ENCODE measurements at places on chromosomes 2 and 18.

DNA sequence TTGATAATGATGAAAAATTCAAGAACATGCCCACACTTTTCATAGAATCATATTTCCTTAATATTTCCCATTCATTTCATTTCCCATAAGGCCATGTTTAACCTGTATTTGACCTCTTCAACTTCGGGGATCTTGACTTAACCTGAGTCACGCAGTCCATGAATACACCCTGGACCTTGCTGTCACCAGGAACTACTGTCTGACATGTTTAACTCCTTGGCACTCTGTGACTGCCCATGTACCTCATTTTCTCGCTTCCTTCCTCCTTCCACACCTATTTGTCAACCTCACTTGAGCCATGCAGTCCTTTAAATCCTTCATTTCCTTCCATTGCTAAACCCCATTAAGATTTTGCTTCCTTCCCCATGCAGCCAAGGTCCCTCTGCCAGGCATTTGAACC, 16.3 kb downstream of the ABCB11 start:
- no peak for DNase-seq

- no peak for DNase-seq
Measured at GRCh38 chr2:197200051-197200761, 110.4 kb downstream of the ANKRD44 start.

GRCh38 chr2:218374795-218375194, 7.3 kb upstream of the SLC11A1 start:
- DNase-seq = no peak

DNA sequence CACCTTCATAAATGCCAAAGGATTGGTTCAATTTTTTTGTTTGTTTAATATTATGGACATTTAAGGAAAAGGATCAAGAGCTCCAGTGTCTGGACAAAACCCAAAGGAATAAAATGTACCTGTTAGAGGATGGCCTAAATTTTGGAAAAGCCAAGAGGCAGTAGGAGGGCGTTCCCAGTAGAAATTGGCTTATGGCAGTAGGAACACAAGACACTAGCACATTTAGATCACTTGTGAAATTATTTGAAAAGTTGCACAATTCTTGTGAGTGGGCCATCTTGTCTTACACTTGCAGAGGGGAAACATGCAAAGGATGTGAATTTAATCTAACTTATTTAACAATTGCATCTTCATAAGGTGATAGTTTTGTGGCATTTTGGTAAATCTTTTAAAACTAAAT, 3.2 kb downstream of the BZW1 start:
- DNase-seq = no peak

DNA sequence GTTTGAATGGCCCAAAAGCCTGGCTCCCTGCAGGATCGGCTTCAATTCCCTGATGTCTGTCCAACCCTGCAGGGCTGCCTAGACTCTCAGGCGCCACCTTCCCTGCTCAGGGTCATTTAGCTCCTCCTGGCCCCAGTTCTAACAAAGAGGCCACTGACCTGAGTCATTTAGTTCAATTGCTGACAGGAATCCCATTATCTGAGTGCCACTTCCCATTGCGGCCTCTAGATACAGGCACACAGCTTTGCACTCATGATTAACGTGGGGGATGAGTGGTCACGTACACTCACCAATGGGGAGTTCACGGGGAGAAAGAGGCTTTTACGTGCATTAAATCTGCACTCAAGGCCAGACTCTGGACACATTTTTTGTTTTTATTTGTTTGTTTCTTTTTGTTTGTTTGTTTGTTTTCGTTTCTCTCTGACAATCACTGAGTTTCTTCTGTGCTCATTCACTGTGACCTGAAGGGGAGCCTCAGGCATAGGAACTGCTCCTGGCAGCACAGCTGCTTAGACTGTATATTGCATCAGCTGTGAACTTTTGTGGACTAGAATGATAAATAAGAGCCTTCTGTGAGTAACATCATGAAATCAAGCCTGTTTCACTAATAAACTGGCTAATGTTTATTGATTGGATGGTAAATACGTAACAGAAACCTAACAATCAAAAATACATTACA, 118.9 kb upstream of the CTNNA2 start:
- no peak for DNase-seq

DNA sequence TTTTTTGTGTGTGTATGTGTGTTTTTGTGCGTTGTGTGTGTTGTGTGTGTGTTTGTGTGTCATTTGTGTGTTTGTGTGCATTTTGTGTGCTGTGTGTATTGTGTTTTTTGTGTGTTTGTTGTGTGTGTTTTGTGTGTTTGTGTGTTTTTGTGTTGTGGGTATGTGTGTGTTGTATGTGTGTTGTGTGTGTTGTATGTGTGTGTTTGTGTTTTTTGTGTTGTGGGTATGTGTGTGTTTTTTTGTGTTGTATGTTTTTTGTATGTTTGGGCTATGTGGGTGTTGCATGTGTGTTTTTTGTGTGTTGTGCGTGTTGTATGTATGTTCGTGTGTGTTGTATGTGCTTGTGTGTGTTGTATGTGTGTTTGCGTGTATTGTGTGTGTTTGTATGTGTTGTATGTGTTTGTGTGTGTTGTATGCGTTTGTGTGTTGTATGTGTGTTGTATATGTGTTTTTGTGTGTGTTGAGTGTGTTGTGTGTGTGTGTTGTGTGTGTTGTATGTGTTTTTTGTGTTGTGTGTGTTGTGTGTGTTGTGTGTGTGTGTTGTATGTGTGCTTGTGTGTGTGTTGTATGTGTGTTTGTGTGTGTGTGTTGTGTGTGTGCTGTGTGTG, 275.3 kb downstream of the HRH4 start:
- no peak for DNase-seq

DNA sequence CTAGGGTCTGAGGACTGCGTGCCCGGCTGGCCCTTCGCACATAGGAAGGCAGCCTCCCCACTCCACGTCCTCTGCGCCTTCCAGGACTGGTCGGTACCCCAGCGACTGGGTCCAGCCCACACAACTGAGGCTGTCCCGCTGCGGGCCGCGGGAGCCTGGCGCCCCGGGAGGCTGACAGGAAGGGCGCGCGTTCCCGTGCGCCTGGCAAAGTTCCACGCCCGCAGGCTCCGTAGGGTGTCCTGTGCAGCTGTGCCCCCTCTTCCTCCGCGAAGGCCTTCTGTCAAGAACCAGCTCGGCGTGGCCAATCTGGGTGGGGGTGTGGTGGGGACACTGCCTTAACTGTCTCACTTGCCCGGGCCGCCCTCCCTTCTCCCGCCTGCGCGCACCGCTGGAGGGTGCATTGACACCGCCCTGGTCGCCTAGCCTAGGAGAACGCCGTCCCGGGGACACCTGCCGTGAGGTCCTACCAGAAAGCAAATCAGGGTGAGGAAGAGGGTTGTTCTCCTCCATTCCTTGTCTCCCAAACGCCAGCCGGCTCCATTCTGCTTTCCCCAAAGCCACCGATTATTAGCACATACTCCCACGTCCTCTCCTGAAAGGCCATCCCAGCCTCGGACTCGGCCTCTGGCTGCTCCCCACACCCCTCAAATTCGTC, 618 bp upstream of the LYPD1 start:
- DNase-seq = no peak

- no peak for DNase-seq
Measured at GRCh38 chr2:96317584-96317997, 7.5 kb upstream of the ITPRIPL1 start.

DNA sequence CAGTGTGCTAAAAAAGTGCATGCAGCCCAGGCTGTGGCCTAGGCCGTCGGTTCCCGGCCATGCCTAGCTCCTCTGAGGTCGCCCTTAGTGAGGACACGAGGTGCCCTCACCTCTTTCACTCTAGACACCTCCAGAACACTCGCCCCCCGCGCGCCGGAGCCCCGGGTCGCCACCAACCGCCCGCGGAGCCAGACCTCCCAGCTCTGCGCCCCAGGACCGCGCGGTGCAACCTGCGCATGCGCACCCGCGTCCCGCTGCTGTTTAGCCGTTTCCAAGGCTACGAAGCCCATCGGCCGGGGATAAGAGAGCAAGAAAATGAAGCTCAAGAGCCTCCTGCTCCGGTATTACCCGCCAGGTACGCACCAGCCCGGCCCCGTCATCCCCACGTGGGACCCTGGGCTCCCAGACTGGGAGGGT, at the start of gene DAW1:
TSS of gene DAW1 (plus strand) at position 257 of the 417 bp plus-strand sequence. CDS start at position 316, 59 bp downstream.
- DNase-seq = no peak

GRCh38 chr2:237355701-237356100, 58.3 kb downstream of the COL6A3 start:
- no peak for DNase-seq

DNA sequence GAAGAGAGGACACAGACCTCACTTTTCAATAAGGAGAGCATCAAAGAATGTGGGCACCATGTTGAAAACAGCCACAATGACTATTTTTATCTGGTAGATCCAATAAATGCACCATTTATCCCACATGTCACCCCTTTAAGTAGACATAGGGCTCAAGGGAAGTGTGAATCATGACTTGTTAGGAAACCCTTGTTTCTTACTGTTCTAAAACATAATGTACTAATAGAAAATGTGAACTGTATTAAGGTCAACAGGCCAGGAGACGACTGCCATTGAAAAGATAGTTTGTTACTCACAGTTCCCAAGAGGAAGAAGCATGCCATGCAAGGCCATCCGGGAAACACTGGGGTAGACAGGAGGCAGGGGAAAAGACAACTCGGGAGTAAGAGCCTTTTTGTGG, 137.7 kb downstream of the EN1 start:
- no peak for DNase-seq

All from SHP77 treated with DMSO at 0.1 percent for 48 hours (cell line).